Stomach (tissue), 19 donors: ENCODE measurements at places on chromosomes 7 and 10. TPM values are rescaled to one million over a fixed set of nuclear protein-coding genes. Genes with fewer than 3 reads are reported as not detected.

DNA sequence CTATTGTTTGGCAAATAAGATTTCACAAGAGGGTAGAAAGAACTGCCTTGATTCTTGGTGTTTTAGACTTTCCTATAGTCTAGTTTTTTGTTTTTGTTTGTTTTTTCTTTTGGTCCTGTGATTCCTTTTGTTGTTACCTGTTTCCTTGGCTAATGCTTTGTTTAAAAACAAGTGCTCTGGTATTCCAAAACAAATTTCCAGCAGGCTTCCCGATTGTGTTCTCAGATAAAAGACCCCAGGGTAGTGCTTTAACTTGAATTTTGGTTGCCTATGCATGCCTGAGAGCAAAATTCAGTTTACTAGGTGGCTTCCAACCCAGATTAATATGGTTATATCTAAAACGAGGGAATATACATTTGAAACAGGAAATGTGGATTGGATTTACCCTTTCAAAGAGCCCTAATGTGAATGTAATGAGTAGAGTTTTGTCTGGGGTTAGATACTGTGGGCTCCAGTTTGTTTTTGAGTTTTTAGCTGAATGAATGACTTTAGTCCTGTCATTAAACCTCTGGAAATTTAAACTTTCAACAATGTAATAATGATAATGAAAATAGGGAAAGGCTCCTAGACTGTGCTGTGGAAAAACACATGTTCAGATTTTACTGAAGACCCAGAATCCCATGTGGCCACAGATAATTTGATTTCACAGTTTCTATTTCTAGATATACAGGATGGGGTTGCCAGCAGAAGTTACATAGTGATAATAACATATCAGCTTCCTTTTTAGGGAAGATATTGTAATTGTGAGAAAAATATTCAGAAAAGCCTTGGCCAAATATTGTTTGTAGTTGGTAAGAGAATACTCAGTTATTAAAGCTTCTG is 23.9 kb downstream of the AUTS2 start:
- no peak for DNase-seq

- DNase-seq = no peak
These were observed 194.0 kb upstream of the AHR start for GRCh38 chr7:17104419-17104818.

DNA sequence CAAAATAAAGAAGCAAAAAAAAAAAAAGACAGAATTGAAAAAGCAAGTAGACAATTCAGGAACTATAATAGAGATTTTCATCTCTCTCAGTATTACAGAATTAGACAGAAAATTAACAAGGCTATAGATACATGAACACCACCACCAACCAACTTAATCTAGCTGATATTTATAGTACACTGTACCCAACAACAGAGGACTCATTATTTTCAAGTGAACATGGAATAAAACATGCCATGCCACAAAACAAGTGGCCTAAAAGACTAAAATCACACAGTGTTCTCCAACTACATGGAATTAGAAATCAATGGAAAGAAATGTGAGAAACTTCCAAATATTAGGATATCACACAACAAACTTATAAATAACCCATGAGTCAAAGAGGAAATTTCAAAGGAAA is 9.1 kb downstream of the TMEM168 start:
- DNase-seq = no peak

DNA sequence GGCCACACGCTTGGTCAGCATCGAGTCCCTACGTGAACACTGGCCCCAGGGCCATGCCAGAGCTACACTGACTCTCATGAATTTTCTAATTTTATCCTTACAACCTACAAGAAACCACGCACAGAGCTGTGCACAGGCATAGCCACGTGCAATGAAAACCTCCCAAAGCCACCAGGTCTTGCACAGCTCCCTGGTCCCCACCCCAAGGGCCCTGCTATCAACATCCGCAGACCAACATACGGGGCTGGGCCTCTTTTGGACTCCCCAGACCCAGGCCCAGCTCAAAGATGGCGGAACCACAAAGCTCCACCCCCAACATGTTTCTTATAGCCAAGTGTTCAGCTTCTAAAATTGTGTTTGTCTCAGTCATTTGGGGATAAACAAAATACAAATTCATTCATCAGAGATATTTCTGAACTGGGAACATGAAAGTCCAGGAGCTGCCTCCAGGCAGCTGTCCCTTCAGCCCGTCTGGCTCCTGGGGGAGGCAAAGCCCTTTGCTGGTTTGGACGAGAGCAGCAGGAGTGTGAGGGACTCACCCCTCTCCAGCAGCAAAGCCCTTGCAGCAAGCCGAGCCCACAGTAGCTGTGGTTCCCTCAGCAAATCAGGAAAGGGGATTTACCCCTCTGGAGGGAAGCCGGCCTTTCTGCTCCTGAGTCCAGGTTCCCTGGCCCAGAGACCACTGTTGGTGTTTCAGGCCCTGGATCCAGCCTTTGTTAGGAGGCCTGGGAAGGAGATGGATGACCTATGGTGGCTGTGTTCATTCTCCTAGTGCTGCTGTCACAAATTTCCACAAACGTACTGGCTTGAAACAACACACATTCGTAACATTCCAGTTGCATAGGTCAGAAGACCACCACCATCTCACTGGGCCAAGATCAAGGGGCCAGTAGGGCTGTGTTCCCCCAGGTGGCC is 75.1 kb downstream of the OAT start:
- DNase-seq = no peak

GRCh38 chr7:55129541-55130394 is 111.0 kb downstream of the EGFR start:
- DNase-seq = no peak

ICA1 gene
- total RNA-seq = 118 TPM

DNA sequence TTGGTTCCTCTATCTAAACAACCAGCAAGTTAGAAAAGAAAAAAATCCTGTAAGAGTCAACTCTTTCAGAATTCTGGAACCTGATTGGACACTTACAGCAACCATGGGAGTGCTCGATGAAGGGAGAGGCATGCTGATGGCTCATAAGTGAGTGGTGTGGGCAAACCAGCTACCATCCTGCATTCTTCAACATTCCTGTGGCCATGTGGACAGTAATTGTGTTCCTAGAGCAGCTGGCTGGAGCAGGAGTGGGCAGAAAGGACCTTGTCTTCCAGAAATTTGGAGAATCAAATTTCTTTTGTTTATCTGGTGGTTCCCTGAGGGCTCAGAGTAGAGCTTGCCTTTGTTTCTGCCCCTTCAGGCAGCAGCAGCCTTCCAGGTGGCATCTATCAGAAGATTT is 22.5 kb upstream of the MYL7 start:
- DNase-seq = no peak

CASP2 gene
- 22.0 TPM for total RNA-seq

- no peak for DNase-seq
These were observed 6.9 kb downstream of the C7orf57 start for GRCh38 chr7:48042216-48042615.
